ENCODE measurements at places on chromosomes 13 and 19. TPM values are rescaled to one million over a fixed set of nuclear protein-coding genes. Genes with fewer than 3 reads are reported as not detected.

CYP4F3 gene
- total RNA-seq, result 0.30 TPM

RASIP1 gene
- 0.53 TPM for total RNA-seq

IQCN gene
- total RNA-seq, result 2.2 TPM

PSG7 gene
- not detected for total RNA-seq

IL12RB1 gene
- 13.4 TPM for total RNA-seq

IGSF23 gene
- not detected for total RNA-seq

ZNF480 gene
- 10.0 TPM for total RNA-seq

KRI1 gene
- 61.7 TPM for total RNA-seq

TUBA3C gene
- total RNA-seq, result not detected

B3GNT8 gene
- not detected for total RNA-seq

TEKTIP1 gene
- 10.7 TPM for total RNA-seq

SHISA7 gene
- 0.17 TPM for total RNA-seq

VSTM2B gene
- not detected for total RNA-seq

Data from activated T-cell treated with anti-CD3 and anti-CD28 coated beads, Interleukin-2, amount 50 U/mL, for 72 hours (primary cell).